ENCODE measurements at places on chromosomes 11 and 22. TPM values are rescaled to one million over a fixed set of nuclear protein-coding genes. Genes with fewer than 3 reads are reported as not detected.

GRCh38 chr22:41699264-41700107 is at the start of gene MEI1:
TSS of gene MEI1 (plus strand) at chr22:41699503. CDS start at chr22:41699539, 36 bp downstream.
- DNase-seq, result peak; percentile 96

DNA sequence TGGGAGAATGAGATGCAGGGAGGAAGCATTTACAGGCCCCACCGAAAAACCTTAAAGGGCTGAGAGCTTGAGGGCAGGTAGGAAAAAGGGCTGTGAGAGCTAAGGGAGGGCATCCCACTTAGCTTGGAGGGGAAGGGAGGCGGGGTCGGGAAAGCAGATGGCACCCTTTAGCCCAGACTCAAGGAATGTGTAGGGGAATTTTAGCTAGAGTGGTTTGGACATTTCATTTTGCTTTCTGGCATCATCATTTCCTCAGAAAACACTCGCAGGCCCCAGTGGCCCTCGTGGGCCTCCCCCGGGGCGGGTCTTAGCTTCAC is 846 bp upstream of the STIM1 start:
- DNase-seq, result no peak

- DNase-seq, result no peak
These were observed 21.3 kb downstream of the CASP12 start for GRCh38 chr11:104876861-104877431.

OR52A5 gene
- not detected for total RNA-seq

DNA sequence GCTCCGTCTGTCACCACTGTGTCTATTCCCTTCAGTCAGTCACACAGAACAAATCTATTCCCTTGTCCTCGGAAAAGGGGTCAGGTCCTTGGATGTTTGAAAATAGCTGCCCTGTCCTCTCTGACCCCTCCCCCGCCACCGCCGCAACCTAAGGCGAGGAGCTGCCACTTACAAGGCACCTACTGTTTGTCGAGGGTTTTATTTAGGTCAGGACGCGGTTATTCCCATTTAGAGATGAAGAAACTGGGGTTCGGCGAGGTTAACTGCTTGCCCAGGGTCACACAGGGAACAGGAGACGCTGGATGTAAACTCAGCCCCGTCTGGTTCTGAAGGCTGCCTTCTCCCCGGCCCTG is 1468.1 kb downstream of the BRD1 start:
- no peak for DNase-seq

CEND1 gene
- 1.1 TPM for total RNA-seq

DNA sequence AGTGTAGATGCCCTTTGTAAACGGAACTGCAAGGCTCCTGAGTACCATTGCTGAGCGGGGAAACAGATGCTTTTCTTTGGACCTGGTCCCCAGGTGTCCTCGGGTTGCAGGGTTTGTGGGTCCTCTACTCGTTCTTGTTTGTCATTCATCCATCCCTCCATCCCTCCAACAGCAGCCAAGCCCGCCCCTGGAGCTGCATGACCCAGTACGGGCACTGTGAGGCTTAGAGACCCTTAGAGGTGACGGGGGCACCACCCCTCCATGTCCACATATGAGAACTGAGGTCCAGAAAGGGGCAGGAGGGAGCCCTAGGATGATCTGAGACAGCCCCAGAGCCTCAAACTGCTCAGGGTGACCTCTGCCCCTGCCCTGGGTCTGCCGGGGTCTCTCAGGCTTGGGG is 45.4 kb downstream of the WNT11 start:
- no peak for DNase-seq

- no peak for DNase-seq
These were observed 572.6 kb downstream of the OPCML start for GRCh38 chr11:132959693-132960092.

DNA sequence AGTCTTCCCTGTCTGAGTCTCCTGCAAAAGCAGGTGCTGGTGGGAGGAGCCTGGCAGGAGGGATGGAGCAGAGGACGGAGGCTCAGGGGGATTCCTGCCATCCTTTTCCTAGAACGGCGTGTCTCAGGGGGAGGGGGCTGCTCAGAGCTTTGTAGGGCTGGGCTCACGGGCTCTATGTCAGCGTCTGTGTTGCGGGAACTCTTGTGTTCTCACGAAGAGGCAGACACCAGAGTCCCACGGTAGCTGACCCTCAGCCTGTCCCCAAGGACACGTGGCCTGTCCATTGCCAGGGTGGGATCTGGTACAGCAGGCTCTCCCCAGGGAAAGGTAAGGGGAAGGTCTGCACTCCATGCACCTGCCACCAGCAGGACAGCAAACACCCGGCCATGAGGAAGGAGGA is 1505.2 kb downstream of the TBC1D22A start:
- DNase-seq, result no peak

GRCh38 chr11:124867700-124868099 is 2.5 kb downstream of the ROBO3 start:
- DNase-seq, result peak; percentile 52

- no peak for DNase-seq
These were observed 35.4 kb upstream of the SMIM38 start for GRCh38 chr11:69120096-69120875.

GRCh38 chr22:27853424-27853823 is 51.9 kb upstream of the MN1 start:
- no peak for DNase-seq

USH1C gene
- total RNA-seq, result not detected

DNA sequence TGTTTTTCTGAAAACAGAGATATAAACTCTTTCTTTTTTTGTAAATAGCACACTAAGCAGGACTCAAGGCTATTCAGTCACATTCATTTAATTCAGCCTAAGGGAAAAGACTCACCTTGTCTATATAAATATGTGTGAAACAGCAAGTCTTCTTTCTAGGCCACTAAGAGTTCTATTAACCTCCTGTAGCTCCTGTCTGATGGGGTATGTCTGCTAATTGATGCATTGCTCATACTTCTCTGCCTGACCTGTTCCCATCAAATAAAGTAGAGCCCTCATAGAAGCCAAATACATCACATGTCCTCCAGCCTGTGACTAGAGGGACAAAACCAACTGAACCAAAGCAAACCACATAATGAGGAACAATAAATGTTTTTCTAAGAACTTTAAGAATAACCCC is 68.2 kb downstream of the MSANTD4 start:
- no peak for DNase-seq

APOA4 gene
- total RNA-seq, result not detected

- no peak for DNase-seq
These were observed 85.7 kb downstream of the WNT11 start for GRCh38 chr11:76120513-76121101.

DNA sequence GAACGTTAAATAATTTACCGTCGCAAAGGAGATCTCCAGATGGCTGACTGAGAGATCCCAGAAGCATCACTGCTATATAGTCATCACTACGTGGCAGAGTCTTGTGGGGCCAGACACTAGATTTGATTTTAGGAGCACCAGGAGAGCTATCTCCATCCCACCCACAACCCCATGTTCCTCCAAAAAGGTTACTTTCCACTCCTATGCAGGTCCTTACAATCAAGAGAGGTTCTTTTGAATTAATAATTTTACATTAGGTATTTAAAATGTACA is 19.4 kb downstream of the GUCY1A2 start:
- no peak for DNase-seq

- no peak for DNase-seq
These were observed 45.4 kb downstream of the MYO7A start for GRCh38 chr11:77173494-77173893.

BCO2 gene
- 0.75 TPM for total RNA-seq

DNA sequence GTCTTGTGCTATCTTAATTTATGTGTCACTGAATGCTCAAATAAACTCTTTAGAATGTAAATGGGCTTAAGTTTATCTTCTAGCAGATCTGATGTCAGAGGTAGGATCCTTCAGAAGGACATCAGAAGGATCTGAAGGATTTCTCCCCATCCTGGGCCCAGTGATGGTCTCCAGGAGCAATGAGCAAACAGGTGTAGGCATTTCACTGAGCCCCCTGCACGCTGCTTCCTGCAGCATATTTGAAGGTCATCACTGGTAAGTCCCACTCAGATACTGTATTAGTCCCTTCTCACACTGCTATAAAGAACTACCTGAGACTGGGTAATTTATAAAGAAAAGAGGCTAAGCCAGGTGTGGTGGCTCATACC is 4.5 kb downstream of the GSTP1 start:
- DNase-seq, result no peak
